ENCODE measurements at places on chromosomes 3 and 15. TPM values are rescaled to one million over a fixed set of nuclear protein-coding genes. Genes with fewer than 3 reads are reported as not detected.

- no peaks in the 10 kb centered on the region for H3K4me1 ChIP-seq
- H3K4me3 ChIP-seq: no peak overlapping the region
- H3K27ac ChIP-seq: peak overlapping the region; percentile 28
- no peaks in the 10 kb centered on the region for H3K36me3 ChIP-seq
- H3K27me3 ChIP-seq: no peaks in the 10 kb centered on the region
Observed at GRCh38 chr3:149547413-149547812, 72.9 kb downstream of the TM4SF4 start.

DNA sequence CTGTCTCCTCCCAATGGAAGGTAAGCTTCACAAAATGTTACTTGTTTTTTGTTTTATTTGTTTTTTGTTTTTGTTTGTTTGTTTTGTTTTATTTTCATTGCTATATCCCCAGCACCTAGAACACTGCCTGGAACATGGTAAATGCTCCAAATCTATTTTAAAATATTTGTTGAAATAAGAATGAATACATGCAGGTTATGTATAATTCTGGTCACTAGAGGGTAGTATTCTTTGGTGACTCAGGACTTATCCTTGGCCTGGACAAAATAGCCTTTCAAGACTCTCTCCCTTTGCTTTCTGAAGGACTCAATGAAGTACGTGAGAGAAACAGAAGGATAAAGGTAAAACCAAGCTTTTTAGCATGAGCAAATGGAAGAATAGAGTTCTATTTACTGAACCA is 46.9 kb upstream of the PPP2R3A start:
- H3K27ac ChIP-seq: no peak overlapping the region
- no peak for DNase-seq
- no peaks in the 10 kb centered on the region for H3K4me1 ChIP-seq
- no peaks in the 10 kb centered on the region for H3K36me3 ChIP-seq

Gene MOBP
- total RNA-seq: 2.4 TPM

Gene VILL
- 29.1 TPM for total RNA-seq

Gene SEMA3B
- total RNA-seq: 32.0 TPM

GRCh38 chr15:52488830-52489229 is 39.9 kb downstream of the MYO5A start:
- H3K4me1 ChIP-seq: peaks cover 4% of the 10 kb centered on the region
- no peak for DNase-seq
- no peak overlapping the region for H3K4me3 ChIP-seq
- H3K27ac ChIP-seq: no peak overlapping the region
- H3K27me3 ChIP-seq: no peaks in the 10 kb centered on the region
- H3K36me3 ChIP-seq: no peaks in the 10 kb centered on the region

- H3K4me3 ChIP-seq: no peak overlapping the region
- no peak overlapping the region for H3K27ac ChIP-seq
- H3K36me3 ChIP-seq: no peaks in the 10 kb centered on the region
- H3K4me1 ChIP-seq: no peaks in the 10 kb centered on the region
- H3K27me3 ChIP-seq: no peaks in the 10 kb centered on the region
- DNase-seq: no peak
Observed at GRCh38 chr3:122787872-122788271, 5.8 kb downstream of the HSPBAP1 start.
